ENCODE measurements at places on chromosomes 13 and 19.

GRCh38 chr19:54430306-54431254, 15.3 kb downstream of the TTYH1 start:
- DNase-seq = peak; percentile 40

- DNase-seq = peak; percentile 17
Observed at GRCh38 chr19:45187421-45188100, 9.0 kb downstream of the BLOC1S3 start.

DNA sequence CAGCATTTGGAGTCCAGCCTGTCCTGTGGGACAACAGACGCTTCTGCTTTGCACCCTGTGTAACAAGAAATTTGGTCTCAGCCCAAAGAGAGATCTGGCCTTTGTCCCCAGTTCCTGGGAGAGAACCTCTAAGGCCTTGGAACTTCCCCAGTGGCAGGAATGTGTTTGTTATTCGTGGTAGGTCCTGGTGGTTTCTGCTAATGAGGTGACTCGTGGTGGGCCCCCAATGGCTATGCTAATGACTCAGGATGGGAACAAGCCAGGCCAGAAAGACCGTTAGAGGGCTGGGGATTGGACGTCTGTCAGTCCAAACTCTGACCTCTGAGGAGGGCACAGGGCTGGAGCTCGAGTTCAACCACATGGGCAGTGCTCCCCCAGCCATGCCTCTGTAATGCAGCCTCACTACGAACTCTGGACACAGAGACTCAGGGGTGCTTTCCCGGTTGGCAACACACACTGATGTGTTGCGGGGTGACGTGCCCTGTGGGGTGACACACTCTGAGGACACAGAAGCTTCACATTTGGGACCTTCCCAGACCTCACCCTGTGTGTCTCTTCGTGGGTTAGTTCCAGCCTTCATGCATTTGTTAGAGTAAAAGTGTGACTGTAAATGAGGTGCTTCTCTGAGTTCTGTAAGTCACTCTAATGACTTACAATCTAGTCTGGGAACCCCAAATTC, 38.9 kb downstream of the TEX29 start:
- no peak for DNase-seq

DNA sequence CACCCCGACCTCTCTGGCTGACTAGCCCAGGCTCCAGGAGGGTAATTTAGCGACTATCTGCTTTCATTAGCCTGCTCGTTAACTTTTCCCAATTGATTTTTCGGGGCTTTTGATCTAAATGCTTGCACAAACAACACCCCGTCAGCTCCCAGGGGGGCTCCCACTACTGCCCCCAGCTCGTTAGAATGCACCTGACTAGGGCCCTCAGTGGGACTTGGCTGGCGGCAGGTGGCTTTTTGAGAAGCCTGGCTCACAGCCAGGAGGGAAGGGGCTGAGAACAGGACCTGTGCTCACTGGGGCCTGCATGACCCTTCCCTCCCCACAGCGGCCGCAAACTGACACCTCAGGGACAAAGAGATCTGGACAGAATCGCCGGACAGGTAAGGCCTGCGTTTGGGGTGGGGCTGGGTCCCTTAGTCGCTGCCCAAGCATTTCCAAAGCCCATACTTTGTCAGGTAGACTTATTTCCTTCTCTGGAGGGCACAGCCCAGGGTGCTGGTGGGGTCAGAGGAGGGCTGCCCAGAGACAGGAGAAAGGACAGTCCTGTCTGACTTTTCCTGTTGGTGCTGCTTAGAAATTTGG, 7.6 kb upstream of the CD79A start:
- DNase-seq = no peak

GRCh38 chr13:20400774-20401173, 124.9 kb downstream of the CRYL1 start:
- peak; percentile 22 for DNase-seq

- no peak for DNase-seq
Observed at GRCh38 chr19:18869023-18869618, 26.8 kb downstream of the CERS1 start.
